WTC11 (cell line): ENCODE measurements at places on chromosomes 5 and 9.

GRCh38 chr5:131533836-131534235, 101.2 kb downstream of the RAPGEF6 start:
- DNase-seq, result no peak

DNA sequence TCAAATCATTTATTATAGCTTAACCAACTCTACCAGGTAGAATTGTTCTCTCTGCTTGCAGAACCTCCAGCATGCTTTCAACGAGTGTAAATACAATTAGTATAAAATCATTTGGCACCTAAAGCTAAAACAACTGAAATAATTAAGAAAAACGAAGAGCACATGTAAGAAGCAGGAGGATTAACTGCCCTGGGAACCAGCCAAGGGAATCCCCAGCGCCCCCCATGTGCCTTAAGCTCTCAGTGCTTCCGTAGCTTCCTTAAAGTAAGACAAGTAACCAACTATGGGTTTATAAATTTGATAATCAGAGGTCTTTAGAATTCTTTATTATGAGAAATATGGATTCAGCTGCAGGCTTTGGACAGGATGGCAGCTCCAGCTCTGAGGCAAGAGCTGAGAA, 402.4 kb downstream of the RAB3C start:
- no peak for DNase-seq

GRCh38 chr9:114186605-114187289, 31.4 kb downstream of the COL27A1 start:
- DNase-seq, result no peak

GRCh38 chr9:98805506-98806272, 1.8 kb upstream of the GALNT12 start:
- DNase-seq, result no peak

DNA sequence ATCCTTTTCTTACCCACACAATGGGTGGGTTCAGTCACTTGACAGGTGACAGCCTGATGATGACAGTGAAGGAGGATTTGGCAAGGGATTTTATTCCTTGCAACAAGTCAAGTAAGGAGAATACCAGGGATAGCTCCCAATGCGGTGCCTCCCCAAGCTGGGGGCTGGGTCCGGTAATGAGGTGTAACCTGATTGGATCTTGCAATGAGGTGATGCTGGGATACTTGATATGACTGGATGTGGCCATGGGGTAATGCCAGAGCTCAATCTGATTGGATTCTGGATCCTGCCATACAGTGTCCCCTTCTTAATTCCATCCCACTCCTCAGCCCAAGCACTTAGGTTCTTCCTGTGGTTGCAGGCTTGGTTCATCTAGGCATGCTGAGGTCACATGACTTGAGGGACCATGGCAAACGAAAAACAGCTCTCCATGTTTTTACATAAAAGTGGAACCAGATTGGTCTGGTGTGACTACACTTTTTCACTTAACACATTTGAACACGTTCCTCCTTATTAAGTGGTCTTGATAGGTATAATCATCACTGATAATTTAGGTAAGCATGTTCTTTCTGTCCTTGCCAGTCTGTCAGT, 181.1 kb downstream of the PDZD2 start:
- no peak for DNase-seq

- no peak for DNase-seq
Observed at GRCh38 chr5:83400701-83401100, 70.8 kb upstream of the VCAN start.

DNA sequence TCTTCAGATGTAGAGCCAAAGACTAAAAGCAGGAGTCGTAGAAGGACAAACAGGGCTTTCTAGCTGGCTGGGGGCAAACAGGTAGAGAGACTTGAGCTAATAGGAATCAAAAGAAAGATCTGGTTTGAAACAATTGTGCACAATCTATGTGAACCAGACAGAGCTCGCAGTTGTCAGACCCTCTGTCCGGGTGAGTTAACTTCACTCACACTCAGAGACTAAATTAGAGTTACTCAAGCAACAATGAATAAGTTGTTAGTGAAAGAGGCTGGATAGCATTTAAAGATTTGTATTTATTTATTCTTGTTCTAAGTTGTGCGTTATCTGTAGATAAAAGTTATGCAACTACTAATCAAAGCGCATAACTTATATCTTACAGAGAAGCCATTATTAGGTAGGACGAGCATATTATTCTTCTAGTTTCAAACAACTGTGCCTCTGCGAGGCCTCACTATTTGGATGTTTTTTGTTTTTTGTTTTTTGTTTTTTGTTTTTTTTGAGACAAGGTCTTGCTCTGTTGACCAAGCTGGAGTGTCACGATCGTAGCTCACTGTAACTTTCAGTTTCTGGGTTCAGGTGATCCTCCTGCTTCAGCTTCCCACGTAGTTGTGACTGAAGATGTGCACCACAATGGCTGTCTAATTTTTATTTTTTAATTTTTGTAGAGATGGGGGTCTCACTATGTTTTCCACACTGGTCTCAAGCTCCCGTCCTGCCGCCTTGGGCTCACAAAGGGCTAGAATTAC, 13.2 kb upstream of the LNPEP start:
- no peak for DNase-seq

DNA sequence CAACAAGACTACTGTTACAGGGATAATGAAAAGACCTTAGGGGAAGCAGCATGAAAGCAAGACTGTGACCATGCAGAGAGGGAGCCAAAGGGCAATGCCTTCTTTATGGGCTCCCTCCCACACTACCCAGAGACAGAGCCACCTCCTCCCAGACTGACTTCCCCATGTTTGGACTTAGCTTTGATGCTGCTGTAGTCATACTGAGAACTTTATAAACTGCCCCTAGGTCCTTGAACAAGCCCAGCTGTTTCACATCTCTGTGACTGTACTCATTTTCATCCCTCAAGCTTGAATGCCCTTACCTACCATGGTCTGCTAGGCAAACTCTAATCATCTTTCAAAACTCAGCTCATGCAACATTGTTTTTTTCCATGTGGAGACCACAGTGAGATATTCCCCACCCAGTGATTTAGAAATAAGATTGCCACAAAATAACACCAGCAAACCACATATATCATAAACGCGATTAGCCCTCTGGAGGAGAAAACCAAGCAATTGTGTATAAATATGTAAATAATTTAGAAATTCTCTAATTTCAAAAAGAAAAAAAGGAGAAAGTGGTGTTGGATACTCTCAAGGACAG, 23.4 kb upstream of the FAM169A start:
- no peak for DNase-seq

- DNase-seq, result no peak
Observed at GRCh38 chr5:160616712-160617497, 195.2 kb downstream of the PTTG1 start.

- DNase-seq, result no peak
Observed at GRCh38 chr5:113425909-113426308, 8.9 kb downstream of the TSSK1B start.

DNA sequence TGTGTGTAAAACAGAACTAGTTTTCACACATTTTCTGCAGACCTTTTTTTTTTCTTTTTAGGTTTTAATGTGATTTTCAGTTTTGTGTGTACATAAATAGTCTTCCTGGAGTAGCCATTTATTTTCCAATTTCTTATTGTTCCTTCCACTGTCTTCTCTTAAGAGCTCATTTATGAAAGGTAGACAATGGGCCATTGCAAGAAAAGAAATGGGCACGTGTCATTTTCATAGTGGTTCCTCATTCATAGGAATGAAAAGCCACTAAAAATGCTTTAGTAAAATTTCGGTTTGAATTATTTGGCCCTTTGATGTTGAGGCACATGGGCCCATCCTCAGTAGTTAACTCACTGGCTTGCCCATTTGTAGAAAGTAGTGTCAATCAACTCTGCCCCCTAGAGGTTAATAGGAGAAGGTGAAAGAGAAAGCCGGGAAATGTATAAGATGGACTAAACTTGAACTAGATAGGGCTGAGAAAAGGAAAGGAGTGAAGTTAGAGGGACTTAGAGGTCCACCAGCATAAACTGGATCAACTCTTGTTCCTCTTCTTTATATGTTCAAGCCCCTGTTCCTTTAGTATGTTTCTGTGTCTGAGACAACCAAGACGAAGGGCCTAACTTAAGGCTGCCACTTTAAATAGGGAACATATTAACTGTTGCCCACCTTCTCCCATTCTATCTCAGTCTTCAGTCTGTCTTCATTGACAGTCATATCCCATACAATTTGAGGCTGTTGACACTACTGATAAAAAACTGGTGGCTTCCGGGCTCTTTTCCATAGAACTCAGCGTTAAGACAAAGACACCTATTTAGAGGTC, 72.6 kb downstream of the SMARCA2 start:
- no peak for DNase-seq

DNA sequence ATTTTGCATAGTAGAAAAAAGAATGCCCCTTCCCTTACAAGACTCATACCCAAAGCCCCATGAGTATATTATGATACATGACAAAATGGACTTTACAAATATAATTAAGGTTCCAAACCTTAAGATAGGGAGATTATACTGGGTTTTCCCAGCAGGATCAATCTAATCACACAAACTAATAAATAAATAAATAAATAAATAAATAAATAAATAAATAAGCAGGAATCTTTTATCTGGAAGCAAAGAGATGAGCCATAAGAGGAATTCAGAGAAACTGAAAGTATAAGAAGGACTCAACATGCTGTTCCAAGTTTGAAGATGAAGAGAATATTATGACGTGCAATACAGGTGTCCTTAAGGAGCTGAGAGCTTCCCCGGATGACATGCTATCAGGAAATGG, 1174.5 kb downstream of the DTWD2 start:
- no peak for DNase-seq

DNA sequence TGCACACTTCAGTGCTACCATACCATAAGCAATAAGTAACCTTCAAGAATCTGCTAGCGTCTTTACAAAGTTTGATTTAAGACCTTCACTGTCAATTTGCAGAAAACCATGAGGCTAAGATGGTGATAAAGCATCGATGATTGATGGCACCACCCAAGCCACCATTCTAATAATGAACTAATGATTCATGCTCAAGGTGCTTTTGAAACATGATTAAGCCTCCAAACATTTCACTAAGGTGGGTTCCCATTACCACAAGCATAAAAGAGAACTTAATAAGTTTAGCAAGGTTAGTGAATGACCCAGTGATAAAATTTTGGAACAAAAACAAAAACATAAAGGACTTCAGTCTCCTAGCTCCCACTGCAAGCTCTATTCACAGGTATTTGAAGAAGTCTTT, 214.7 kb downstream of the FBXL17 start:
- no peak for DNase-seq

DNA sequence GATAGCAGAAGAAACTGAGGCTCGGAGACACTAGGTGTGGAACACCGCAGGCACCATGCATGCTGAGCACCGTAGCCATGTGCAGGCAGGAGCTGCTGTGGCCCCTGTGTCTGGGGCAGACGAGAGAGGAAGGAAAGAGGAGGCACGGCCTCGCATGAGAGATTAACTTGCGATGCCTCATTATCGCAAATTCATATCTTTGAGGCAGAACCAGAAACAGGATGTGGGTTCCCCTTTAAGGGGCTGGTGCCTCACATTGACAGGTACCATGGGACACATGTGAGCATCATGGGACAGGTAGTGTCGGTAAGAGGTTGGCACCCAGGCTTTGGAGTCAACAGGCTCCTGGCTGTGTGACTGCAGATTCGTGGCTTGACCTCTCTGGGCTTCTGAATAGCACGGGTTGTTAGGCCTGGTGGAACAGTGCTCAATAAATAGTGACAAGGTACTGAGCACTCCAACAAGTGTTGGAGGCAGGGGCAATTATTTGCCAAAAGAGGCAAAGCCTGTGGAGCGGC, 40.8 kb downstream of the NAIF1 start:
- DNase-seq, result no peak

DNA sequence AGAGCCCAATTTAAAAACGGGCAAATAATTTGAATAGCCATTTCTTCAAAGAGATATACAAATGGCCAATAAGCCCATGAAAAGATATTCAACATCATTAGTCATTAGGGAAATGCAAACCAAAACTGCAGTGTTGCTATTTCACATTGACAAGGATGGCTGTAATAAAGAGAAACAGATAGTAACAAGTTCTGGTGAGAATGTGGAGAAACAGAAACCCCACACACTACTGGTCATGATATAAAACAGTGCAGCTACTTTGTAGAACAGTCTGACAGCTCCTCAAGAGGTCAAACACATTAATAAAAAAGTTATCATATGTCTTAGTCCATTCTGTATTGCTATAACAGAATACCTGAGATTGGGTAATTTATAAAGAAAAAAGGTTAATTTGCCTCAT, 237.0 kb upstream of the GRAMD2B start:
- DNase-seq, result no peak

DNA sequence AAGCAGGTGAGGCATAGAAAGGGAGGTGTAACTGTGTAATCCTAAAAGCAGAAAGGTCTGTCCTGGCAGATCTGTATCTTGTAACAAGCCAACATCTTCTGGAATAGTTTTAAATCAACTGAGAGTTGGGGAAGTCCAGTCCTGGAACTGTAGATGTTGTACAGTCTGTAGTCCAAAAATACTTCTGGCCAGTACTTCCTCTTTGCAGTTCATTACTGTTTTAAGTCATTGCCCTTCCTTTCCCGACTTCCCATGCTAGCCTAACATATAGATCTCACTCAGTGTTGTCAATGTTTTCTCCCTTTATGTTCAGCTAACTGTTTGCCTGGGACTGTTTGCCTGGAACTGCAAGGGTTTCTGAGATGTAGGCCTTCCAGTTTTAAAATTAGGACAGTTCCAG, 168.5 kb upstream of the ISL1 start:
- DNase-seq, result no peak

GRCh38 chr5:96893342-96893741, 17.0 kb downstream of the ERAP2 start:
- DNase-seq, result no peak

GRCh38 chr5:168681556-168682183, 102.5 kb upstream of the PANK3 start:
- DNase-seq, result no peak

DNA sequence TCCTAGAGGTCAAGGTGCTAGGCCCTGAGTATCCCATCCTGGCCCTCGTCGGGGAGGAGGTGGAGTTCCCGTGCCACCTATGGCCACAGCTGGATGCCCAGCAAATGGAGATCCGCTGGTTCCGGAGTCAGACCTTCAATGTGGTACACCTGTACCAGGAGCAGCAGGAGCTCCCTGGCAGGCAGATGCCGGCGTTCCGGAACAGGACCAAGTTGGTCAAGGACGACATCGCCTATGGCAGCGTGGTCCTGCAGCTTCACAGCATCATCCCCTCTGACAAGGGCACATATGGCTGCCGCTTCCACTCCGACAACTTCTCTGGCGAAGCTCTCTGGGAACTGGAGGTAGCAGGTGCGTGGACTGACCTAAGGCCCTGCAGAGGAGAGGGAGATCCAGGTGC, 7.9 kb downstream of the BTNL9 start:
- no peak for DNase-seq

- DNase-seq, result no peak
Observed at GRCh38 chr9:1978941-1979340, 36.2 kb upstream of the SMARCA2 start.
